ENCODE measurements at places on chromosomes 2 and 18.

DNA sequence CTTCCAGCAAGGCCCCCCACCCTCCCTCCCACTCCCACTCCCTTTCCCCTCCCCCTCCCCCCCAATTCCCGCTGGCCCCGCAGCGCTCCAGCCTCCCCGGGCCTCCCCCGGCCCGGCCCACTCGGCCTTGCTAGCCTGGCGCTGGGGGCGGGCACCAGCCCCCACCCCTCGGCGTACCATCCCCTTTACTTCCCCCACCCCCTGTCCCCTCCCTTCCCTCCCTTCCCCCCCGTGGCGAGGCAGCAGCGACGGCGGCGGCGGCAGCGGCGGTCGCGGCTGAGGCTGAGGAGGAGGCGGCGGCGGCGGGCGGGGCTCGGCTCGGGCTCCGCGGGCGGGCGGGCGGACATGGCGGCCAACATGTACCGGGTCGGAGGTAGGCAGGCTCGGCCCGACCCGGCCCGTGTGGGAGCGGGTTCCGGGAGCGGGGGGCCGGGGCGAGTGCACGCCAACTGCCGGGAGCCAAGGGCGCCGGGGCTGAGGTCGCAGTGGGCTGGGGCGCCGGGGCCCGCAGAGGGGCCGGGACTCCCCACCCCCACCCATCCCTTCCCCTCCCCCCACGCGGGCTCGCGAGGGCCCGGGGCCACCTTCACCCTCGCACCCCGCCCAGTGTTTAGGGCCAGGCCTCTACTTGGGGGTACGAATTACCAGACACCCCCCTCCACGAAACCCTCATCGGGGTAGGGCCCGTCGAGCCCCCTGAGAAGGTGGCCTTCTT is at the start of gene MTA3:
MTA3 (plus strand) TSS at position 232 of the 715 bp plus-strand sequence; CDS start at position 346, 114 bp downstream.
- no peaks in the 10 kb centered on the region for H3K27me3 ChIP-seq
- no peaks in the 10 kb centered on the region for H3K36me3 ChIP-seq
- H3K4me1 ChIP-seq, result peaks cover 5% of the 10 kb centered on the region
- peak within 1 kb of the TSS; percentile 80 for H3K4me3 ChIP-seq
- DNase-seq, result peak; percentile 62
- peak within 1 kb of the TSS; percentile 89 for H3K27ac ChIP-seq

- no peaks in the 10 kb centered on the region for H3K4me1 ChIP-seq
- H3K27ac ChIP-seq, result no peak overlapping the region
- DNase-seq, result no peak
- no peaks in the 10 kb centered on the region for H3K36me3 ChIP-seq
- H3K4me3 ChIP-seq, result no peak overlapping the region
These were observed 890.4 kb downstream of the TRIB2 start for GRCh38 chr2:13607139-13607538.

DNA sequence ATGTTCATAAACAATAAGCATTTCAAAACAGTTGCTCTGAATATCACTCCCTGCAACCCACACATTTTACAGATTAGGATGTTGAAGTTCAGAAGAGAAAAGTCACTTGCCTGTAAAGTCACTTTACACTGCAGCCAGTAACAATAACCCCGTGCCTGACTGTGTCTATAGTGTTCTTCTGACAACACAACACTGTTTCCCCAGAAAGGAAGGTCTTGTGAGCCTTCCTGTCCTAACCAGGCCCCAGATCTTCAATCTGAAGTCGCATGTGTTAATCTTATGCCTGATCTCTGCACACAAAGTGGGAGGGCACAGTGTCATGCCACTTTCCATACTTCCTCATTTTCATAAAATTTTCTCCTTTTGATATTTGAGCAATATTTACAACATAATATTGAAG is 120.2 kb downstream of the FEZ2 start:
- no peak overlapping the region for H3K4me3 ChIP-seq
- DNase-seq, result no peak
- no peaks in the 10 kb centered on the region for H3K4me1 ChIP-seq
- H3K27me3 ChIP-seq, result no peaks in the 10 kb centered on the region

DNA sequence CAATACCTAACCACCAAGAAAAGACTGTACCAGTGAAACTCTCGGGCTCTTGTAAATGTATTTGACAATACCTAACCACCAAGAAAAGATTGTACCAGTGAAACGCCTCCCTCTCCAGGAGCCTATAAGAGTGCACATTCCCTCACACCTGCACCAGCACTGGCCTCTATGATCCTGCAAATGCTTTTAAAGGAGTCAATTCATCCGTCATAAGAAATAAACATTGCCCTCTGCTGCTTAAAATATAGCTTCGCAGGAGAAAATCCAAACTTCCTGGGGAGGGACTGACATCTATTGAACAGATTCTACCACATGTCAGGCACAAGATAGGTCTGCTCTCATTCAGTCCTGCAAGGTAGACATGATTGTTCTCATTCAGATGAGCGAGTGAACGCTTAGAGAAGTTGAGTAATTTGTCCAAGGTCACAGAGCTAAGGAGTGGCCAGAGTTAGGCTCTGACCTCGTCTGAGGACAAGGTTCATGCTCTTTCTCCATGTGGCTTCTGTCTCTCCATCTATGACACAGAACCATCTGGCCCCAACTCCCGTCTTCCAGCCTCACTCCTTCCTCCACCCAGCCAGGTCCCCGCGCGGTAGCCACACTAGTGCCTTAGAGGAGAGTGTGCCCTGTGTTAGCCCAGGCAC is 38.7 kb downstream of the MCFD2 start:
- no peaks in the 10 kb centered on the region for H3K27me3 ChIP-seq
- no peaks in the 10 kb centered on the region for H3K4me1 ChIP-seq
- no peak overlapping the region for H3K4me3 ChIP-seq

DNA sequence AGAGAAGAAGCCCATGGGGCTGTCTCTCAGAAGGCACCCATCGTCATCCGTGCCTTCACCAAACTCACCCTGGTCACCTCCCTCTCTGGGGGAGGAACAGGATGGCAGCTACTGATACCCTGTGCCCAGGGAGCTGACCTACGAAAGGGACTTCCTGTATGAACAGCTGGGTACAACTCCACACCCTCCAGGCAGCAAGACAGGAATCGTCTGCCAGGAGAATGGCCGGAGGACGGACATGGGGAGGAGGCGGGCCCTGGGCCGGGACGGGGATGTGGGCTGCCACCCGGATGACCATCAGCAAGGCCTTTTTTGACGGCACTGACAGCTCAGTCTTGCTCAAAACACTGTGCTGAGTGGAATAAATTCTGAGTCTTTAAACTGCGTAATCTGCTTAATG is 243.6 kb downstream of the HDAC4 start:
- no peak overlapping the region for H3K27ac ChIP-seq
- peak; percentile 44 for DNase-seq
- no peaks in the 10 kb centered on the region for H3K36me3 ChIP-seq

DNA sequence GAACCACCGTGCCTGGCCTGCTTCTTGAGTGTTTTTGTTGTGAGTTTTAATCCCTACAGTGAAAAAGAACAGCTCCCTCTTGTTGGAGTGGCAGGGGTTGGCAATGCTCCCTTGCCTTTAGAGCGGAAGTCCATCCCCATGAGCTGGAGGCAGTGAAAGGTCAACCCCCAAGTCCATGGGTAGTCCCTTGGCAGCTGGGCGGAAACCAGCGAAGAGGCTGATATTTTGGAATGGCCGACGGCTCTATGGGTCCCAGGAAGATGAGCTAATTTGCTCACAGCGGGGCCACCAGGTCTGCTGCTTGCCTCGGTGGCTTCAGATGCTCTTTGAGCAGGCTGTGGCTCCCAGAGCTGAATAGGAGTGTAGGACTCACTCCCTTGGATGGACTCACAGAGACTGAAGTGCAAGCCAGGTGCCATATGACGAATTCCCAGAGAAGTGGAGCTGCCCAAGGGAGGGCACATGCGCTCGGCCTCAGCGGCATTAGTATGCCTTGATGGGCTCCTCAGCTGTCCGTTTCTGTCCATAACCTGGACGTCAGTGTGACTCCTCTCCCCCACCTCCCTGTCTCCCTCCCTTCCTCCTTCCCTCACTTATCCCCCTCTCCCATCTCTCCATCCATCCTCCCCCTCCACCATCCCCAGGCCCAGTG is 25.4 kb upstream of the RHOB start:
- H3K27me3 ChIP-seq, result no peaks in the 10 kb centered on the region
- peaks cover 4% of the 10 kb centered on the region for H3K4me1 ChIP-seq
- DNase-seq, result no peak
- H3K36me3 ChIP-seq, result no peaks in the 10 kb centered on the region
- no peak overlapping the region for H3K4me3 ChIP-seq

DNA sequence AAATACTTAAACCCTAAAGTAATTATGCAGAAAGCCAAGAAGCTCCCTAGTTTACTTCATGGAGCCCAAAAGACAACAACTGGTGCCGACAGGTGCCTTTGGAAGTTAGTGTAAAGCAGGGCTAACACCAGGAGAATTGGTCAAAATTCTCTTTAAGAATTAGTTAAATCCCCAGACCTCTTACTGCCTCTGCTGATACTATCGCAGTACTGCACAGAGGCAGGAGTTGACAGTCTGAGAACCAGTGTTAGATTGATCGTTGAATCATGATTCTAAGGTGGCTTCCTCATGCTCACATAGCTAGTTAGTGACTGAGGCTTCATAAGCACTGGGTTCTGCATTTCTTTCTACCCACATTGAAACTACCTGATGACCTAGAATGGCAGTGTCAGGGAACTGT is 445.0 kb downstream of the XIRP2 start:
- no peaks in the 10 kb centered on the region for H3K36me3 ChIP-seq
- no peaks in the 10 kb centered on the region for H3K27me3 ChIP-seq
- peak overlapping the region; percentile 53 for H3K27ac ChIP-seq

DNA sequence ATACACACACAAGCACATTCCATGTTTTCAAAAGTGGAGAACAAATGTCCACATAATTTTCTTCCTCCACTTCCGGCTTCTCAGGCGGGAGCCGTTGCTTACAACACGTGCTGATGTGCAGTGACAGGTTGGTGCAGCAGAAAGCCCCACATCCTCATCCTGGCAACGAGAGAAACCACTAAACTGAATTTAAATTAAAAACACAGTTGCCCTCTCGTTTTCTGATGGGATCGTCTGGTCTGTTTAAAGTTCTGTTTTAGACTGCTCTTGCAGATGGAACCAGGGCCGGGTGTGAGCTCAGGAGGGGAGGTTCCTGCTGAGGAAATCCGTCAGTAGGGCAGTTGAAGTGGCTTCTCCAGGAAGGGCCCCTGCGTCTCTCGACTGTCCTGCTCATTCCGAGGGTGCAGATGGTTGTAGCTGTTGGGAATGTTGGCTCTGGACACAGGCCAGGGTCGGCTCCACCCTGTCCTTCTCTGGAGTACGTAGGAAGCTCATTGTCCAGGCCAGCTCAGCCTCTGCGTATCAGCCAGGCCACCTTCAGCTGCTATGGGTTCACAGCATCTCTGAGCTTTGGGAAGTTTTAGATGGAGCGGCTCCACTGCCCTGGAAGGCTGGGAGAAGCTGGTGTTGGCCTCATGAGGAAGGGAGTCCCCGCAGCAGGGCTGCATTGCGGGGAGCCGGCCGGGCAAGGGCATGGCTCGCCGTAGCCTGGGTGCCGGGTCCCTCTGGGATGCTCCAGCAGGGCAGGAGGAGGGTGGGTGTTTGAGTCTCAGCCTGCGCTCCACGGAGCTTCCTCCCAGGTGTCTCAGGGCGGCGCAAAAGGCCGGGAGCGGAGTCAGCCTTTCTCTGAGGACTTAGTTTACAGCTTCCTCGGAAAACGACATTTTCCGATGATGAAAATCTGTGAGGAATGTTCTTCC is 58.3 kb downstream of the NFATC1 start:
- no peak for DNase-seq
- no peaks in the 10 kb centered on the region for H3K4me1 ChIP-seq
- H3K36me3 ChIP-seq, result no peaks in the 10 kb centered on the region
- no peak overlapping the region for H3K4me3 ChIP-seq
- H3K27ac ChIP-seq, result no peak overlapping the region
- no peaks in the 10 kb centered on the region for H3K27me3 ChIP-seq

DNA sequence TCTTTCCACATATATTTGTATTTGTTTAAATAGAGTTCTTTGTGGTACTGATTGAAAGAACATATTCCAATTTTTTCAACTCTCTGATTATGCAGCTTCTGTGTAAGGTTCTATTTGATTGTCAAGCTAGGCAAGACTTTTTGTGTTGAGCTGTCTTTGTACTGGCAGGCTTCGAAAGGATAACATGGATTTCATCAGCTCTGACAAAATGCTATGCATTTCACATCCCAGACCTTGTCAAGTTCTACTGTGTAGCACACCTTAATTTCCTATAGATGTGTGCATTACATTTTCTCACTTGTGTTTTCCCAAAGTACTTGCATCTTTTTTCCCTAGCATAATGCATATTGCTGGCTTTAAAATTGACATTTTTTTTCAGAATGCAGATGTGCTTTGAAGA is 555.0 kb upstream of the GYPC start:
- H3K4me1 ChIP-seq, result no peaks in the 10 kb centered on the region
- DNase-seq, result no peak
- H3K27ac ChIP-seq, result no peak overlapping the region
